Stimulated activated CD8-positive, alpha-beta memory T cell treated with anti-CD3 and anti-CD28 coated beads, Interleukin-15, amount 100 ng/mL, for 1 hour (primary cell): ENCODE measurements at places on chromosomes 1 and 21.

- DNase-seq: no peak
These were observed 23.9 kb downstream of the GNAT2 start for GRCh38 chr1:109595531-109595930.

DNA sequence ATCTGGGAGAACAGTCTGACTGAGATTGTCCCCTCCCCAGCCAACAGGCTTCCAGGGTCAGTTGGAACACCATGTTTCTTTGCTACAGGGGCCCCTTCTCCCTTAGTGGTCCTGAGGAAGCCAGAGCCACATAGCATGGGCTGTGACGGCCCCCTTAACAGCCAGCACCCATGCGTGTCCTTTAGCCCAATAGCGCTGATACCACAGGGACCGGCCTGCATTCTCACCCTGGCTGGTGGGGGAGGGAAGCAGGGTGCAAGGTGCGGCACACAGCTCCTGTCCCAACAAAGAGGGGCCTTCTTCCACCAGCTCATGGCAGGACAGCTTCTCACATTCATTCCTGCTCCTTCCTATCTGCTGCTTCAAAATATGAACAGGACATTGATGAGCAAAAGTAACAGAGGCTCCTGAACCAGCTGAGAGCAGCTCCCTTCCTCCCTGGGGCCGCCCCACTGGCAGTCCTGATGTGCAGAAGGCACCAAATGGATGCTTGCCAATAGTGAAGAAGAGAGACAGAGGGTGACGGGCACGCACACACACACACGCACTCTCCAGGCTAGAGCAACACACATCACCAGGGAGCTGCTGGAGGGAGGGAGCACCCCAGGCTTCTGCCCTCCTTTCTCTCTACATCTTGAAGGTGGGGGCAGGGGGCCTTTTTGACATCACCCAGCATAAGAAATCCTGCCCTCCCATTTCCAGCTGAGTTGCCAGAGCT is 99.4 kb downstream of the CRYAA start:
- DNase-seq: no peak

DNA sequence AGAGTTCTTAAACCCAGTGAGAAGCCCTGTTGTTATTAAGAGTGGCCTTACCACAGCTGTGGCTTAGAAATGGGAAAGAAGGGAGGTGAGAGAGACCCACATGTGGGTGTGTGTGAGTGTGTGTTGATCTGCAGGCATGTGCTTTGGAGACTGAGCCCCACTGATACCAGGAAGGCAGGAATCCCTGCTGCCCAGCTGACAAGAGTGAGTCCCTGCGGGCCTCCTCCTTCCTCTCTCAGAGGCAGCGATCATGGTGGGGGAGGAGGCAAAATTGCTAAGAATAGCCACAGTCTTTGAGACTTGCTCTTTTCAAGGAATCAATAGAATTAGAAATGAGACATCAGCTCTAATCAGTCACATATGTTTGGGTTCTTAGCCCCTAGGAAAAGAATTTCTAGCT is 87.0 kb upstream of the WARS2 start:
- DNase-seq: no peak

- DNase-seq: no peak
These were observed 262.4 kb downstream of the USP25 start for GRCh38 chr21:15992171-15992570.

DNA sequence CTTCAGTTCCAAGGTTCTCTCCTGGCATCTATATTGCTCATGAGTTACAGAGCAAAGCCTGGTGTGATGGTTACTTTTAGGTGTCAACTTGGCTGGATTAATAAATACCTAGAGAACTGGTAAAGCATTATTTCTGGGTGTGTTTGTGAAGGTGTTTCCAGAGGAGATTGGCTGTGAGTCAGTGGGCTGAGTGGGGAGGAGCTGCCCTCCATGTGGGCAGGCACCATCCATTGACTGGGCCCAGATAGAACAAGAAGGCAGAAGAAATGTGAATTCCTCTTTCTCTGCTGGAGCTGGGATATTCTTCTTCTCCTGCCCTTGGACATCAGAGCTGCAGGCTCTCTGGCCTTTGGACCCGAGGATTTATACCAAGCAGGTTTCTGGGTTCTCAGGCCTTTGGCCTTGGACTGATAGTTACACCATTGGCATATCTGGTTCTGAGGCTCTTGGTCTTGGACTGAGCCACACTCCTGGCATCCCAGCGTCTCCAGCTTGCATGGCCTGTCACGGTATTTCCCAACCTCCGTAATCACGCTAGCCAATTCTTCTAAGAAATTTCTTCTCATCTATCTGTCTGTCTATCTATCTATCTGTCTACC is 44.5 kb downstream of the B3GALT5 start:
- DNase-seq: no peak

DNA sequence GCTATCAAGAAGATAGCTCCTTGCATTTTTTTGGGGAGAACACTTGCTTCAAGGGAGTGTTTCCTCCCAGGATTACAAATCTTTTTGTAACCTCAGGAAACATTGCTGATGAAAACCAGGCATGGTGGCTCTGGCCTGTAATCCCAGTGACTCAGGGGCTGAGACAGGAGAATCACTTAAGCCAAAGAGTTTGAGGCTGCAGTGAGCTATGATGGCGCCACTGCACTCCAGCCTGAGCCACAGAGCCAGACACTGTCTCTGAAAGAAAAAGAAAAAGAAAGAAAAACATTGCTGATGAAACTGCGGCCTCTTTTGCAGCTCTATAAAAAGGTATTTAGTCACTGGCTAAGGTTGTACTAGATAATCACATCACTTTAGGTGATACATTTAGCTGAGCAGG is 7.3 kb downstream of the RNU1-2 start:
- DNase-seq: no peak

- DNase-seq: no peak
These were observed 87.1 kb upstream of the LYST start for GRCh38 chr1:235953801-235954200.

DNA sequence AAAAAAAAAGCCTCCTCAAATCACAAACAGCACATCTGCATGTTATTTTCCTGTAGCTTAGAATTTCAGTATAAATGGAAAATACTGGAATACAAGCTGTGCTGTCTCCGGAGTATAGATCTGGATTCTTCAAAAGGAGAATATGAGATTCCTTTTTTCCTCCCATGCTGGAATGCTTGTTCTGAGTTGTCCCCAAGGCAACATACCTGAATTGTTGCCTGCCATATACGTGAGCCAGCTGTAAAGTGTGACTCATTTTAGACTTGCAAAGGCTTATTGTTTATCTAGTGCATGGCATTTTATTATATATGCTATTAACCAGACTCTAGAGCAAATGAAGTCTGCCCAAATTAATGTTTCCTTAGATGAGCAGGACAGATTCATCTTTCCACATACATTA is 95.0 kb upstream of the C1orf105 start:
- no peak for DNase-seq

DNA sequence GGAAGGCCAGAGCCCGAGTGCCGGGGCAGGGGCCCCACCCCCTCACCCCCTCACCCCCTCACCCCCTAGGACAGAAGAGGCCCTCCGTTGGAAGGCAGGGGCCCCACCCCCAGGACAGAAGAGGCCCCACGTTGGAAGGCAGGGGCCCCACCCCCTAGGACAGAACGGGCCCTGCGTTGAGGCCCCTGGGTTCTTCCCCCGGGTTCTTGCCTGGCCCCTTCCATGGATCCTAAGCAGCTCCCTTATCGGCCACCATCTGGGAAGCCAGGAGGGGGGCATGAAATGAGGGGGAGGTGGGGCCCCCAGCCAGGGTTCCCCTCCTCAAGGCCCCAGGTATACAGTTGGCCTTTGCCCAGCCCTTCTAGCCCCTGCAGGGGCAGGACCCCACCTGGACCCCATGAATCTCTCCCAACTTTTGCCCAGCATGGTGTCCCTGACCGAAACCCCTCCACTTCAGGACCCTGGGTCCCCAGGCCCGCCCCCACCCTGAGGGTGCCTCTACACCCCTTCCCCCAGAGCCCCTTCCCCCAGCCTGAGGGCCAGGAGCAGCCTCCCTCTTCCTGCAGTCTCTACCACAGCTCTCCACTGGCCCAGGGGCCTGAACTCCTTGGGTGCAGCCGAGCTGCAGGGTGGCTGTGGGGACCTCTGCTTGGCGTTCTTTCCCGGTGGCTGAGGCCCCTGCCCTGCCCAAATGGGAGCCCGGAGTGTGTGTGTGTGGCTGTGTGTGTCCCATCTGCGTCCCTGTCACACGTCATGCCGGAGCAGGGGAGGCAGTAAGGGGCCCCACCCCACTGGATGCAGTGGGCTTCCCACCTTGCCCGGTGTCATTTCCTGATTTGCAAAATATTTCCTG is 4.3 kb upstream of the VWA1 start:
- DNase-seq: no peak

DNA sequence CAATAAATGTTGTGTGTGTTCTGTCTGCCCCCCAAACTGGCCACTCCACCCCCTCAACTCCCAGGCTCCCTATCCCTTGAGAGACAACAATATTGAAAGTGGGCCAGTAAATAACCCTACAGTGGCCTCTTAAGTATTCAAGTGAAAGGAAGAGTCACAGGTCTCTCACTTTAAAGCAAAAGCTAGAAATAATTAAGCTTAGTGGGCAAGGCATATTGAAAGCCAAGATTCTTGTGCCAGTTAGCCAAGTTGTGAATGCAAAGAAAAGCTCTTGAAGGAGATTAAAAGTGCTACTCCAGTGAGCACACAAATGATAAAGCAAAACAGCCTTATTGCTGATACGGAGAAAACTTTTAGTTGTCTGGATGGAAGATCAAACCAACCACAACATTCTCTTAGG is 158.4 kb downstream of the GABPA start:
- no peak for DNase-seq

DNA sequence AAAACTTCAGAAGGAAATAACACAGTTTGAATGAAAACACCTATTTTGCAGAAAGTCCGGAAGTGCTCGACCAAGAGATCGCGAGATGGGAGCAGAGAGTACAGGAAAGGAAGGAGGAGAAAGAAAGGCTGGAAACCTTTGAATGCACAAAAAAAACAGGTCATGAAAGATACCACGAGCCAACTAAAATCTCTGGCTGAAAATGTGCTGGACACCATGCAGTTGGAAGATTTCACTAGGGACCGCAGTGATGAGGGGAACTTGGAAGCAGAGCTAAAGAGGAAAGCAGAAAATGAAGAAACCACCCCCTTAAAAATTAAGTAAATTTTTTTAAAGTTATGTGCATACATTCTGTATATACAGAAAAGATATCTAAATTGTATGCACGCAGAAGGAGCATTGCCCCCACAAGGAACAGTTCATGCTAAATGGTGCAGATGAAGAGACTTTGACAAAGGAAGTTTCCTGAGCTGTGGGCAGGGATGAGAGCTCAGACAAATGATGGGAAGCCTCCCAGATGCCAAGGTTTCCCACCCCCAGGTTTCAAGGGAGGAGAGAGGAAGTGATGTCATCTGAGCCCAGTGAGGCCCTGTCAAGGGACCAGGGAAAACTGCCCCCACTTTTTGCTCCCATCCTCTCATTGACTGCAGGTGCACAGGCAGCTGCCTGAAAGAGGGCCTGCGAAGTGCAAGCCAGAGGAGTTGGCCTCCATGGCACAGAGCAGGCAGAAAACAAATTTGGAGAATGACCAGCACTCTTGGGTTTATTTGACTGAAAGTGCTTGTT is 52.5 kb downstream of the ETS2 start:
- no peak for DNase-seq

GRCh38 chr1:24866211-24867083 is 63.6 kb downstream of the RUNX3 start:
- DNase-seq: no peak

- DNase-seq: no peak
These were observed 152.2 kb upstream of the KRTAP19-8 start for GRCh38 chr21:31190516-31190915.

DNA sequence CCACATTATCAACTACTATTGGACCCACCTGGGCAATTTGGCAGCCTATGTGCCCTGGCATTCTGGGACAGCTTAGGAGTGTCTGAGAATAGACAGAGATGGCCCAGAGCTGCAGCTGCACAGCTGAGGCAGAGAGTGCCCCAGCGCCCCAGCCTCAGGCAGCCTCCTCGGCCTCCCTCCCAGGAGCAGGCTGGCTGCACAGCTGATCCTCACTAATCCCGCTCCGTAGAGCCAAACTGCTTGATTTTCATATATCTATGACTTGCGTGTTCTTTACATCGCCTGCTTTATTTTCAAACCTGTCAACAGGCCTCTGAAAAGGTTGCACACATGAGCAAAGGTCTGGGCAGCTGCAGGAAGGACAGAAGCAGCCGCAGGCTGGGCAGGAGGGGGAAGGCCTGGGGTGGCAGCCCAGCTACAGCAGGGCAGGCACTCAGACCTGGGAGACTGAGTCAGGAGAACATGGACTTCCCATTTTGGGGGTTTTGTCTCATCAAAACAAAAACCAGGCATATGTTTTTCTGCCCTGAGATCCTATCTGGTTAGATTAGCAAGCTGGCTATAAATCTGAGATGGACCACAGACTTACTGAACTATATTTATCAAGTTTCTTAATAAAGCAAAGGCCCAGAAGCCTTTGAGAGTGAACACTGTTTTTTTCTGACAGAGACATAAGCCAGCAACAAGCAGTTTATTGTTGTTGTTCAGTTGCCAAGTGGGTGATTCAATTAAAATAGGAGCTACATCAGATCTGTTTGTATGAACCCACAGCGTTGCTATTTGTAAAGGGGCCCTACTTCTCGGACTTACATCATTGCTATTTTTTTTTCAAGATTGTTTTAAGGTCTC is 301.8 kb upstream of the DUSP10 start:
- DNase-seq: no peak

DNA sequence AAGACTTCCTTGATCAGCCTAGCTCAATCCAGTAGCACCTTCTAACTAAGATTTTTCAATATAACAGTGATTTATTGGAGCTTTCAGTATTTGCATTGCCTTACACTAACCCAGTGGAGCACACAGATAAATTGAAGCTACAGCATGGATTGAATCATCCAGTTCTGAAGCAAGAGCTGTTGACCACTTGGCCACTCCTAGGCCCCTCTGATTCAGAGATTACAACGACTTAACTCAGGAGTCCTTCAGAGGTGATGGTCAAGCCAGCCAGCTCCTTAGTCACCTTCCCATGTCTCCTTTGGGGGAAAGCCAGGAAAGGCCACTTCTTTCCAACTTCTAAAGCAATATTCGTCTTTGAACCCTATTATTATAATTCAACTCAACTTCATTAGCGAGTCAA is 151.8 kb downstream of the TENT5C start:
- no peak for DNase-seq

DNA sequence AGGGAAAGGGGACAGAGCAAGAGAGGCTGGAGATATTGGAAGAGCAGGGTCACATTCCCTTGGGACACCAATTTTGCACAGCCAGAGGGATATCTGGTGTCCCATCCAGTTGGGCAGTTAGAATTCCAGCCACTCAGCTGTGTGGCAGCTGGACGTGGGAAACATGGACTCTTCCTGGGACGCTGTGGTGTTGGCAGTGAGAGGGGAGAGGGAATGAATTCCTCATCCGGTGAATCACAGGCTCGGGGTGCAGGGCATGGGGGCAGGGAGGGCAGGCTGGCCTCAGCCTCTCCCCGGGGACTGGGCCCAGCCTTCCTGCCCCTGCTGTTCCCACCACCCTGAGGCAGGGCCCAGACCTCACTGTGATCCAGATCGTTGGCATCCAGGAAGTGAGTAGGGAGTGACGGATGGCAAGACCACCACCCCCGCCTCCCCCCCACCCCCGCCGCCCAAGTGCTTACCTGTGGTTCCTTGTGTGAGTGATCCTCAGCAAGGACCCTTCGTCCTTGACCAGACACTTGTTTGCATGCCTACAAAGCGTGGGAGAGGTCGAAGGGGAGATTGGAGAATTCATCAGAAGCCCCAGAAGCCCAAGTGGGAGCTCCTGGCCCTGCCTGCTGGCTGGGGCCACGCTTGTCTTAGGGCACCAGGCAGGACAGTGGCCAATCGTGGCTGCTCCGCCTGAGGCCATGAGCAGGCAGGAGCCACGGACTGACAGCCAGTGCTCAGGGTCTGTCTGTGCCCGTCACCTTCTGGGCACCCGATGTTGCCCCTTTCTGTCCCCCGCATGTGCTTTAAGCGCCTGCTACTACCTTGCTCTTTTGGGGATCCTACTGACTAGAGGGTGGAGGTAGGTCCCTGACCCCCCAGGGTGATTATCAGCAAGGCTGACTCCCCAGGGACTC is 8.7 kb downstream of the WNT3A start:
- no peak for DNase-seq
